Astrocyte of the cerebellum (primary cell): ENCODE measurements at places on chromosomes 6 and 20.

DNA sequence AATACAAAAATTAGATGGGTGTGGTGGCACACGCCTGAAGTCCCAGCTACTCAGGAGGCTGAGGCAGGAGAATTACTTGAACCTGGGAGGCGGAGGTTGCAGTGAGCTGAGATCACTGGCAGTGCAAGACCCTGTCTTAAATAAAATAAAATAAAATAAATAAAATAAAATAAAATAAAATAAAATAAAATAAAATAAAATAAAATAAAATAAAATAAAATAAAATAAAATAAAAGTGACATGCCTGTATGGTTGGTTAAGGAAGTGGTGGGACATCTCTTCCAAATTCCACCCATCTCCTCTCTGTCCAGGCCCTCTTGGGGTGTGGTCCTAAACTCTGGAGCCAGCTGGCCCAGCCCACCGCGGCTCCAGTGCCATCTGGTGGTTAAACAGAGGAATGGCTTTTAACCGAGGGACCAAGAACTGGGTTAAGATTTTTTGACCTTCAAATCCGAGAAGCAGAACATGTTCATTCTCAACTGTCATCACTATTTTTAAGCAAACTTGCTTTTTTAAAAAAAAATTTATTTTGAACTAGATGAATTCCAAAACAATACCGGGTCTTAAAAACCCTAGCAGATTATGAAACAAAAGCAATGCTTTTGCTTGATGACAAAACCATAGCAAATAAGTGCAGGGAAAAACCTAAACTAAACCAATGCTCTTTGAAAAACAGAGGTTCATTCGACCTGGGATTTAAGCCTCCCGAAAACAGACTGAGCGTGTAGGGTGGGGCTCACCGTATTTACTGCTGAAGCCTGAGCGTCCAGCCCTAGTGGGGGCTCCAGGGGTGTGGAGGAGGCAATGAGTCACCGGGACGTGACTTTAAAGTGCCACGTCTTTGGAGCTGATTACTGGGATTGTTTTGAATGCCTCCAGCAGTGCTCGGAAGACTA, 68.8 kb downstream of the CDC5L start:
- no peak for DNase-seq

- DNase-seq: peak; percentile 98
These were observed 813.0 kb downstream of the DHX35 start for GRCh38 chr20:39775110-39775509.

DNA sequence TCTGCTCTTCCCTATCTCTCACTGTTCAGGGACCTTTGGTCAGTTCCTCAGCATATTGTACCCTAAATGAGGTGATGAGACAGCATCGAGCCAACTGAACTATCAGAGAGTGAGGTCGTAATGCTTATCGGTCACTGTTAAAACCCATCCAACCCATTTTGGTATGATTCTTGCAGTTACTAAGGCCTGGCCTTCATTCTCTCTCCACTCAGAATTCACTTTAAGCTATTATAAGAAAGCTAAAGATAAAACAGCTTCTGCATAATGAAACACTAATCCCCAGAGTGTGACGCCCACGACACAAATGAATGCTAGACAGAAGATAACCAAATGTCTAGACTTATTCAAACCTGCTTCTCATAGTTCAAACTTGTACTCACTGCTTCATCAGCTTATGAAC, 175.8 kb downstream of the GMPR start:
- DNase-seq: no peak

DNA sequence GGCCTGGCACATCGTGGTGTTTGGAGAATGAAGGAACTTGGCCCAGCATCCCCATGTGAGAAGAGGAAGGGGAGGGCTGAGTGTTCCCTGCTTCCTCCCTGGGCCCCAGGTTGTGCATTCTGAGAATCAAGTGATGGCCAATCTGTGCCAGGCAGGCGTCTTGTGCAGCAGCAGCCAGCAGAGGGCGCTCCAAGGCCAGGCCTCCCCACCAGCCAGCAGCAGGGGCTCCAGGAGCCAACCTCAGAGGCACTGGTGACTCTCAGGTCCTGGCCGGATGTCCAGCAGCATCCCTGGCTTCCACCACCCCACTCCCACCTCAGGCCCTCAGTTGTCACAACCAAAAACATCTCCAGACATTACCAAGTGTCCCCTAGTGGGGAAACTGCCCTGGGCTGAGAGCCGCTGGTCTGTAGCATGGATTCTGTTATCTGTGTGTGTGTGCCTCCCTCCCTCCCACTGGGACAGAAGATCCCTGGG, 192.0 kb downstream of the PREX1 start:
- no peak for DNase-seq

- DNase-seq: no peak
These were observed 3.3 kb upstream of the ASXL1 start for GRCh38 chr20:32354592-32355416.
